ENCODE measurements at places on chromosomes 5 and 9. TPM values are rescaled to one million over a fixed set of nuclear protein-coding genes. Genes with fewer than 3 reads are reported as not detected.

DNA sequence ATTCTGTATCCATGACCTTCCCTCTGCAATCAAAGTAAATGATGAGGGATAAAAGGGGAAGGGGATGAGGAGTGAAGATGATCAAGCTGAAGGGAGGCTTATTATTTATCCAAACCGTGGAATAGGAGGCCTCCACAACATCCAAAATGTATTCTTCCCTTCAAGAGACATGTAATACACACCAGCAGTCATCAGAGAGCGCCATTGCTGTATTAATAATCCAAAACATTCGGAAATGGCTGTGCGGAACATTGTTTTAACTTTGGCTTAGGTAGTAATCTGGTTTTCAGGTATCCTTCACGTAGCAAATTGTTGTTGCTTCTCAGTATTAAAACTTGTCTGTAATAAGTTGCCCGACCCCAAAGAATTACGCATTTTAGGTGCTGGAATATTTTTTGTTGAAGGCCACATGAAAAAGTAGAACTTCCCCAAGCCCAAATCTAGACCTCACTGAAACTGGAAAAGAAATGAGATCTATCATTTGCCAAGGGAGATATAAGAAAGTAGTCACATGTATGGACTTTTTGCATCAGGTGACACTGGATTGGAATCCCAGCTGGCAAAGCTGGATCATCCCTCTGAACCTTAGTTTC is 2.6 kb upstream of the BOD1 start:
- DNase-seq, result peak; percentile 63

DNA sequence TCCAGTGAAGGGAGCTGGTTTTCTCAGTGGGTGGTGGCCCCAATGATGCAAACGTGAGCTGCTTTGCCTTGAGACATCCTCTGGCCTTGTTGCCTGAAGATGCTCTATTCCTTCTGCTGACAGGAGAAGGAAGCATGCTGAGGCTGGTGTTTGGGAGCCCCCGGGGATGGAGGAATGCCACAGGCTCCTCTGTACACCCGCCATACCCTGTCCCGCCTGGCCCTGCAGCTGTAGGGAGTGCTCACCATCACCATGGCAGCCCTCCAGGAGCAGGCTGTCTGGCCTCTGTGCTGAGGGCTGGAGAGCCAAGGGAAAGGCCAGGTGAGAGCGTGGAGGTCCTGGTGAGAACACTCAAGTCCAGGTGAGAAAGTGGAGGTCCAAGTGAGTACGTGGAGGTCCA is 134.4 kb downstream of the MRPL36 start:
- no peak for DNase-seq

Gene CCL27
- total RNA-seq, result not detected

GRCh38 chr5:172114875-172115422 is 73.1 kb downstream of the STK10 start:
- DNase-seq, result no peak

GRCh38 chr9:93315118-93315517 is 131.2 kb downstream of the WNK2 start:
- DNase-seq, result no peak

- peak; percentile 97 for DNase-seq
Observed at GRCh38 chr5:74040065-74040551, 414.1 kb downstream of the ARHGEF28 start.

GRCh38 chr5:81265101-81265500 is 32.0 kb downstream of the CKMT2 start:
- DNase-seq, result no peak

Gene HAND1
- 2.6 TPM for total RNA-seq

GRCh38 chr5:120817044-120817985 is 353.2 kb downstream of the PRR16 start:
- no peak for DNase-seq

DNA sequence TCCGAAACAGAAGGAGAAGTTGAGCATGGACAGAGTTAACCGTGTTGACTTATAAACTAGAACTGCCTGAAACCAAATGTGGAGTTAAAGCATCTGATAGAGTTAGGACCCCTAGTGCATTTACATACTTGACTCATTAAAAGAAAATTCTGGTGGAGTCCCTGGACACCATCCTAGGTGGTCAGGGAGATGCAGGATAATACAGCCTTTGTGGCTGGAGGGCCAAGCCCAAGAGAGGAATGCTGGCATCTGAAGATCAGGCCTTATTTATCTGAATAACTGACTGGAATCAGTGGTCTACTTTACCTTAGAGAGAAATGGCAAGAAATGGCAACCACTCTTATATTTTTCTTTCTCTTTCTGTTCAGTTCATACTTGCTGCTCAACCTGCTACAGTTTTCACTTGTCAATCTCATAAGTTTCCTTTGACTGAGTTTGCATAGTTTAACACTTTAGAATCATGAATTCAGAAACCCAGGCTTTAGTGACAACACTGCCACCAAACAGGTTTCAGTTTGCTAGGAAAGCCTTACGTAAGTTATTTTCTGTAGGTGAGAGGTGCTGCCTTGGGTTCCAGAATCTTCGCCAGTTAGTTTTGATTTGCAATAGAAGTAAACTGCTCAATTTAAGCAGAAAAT is 10.2 kb downstream of the CMYA5 start:
- no peak for DNase-seq

DNA sequence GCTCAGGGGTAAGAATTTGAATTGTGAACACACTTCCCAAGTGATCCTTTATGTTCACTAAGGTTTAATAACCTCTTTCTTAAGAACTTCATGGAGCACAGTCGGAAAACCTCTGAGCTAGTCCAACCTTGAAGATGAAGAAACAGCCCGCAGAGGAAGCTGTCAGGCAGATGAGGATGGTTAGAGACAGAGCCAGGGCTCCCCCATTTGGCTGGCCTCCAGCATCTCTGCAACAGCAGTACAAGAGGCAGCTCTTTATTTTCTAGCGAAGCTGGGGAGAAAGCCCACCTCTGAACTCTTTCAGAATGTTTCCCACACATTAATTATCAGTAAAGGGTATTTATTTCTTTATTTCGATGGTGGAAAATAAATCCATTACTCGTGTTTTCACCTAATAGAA is 350.8 kb downstream of the DMRT2 start:
- peak; percentile 25 for DNase-seq

Gene SAPCD2
- 2.6 TPM for total RNA-seq

- DNase-seq, result peak; percentile 57
Observed at GRCh38 chr9:75950998-75951397, 60.5 kb downstream of the PCSK5 start.

Gene CDH9
- 6.5 TPM for total RNA-seq

GRCh38 chr9:92097997-92098482 is 17.2 kb downstream of the SPTLC1 start:
- DNase-seq, result peak; percentile 84

DNA sequence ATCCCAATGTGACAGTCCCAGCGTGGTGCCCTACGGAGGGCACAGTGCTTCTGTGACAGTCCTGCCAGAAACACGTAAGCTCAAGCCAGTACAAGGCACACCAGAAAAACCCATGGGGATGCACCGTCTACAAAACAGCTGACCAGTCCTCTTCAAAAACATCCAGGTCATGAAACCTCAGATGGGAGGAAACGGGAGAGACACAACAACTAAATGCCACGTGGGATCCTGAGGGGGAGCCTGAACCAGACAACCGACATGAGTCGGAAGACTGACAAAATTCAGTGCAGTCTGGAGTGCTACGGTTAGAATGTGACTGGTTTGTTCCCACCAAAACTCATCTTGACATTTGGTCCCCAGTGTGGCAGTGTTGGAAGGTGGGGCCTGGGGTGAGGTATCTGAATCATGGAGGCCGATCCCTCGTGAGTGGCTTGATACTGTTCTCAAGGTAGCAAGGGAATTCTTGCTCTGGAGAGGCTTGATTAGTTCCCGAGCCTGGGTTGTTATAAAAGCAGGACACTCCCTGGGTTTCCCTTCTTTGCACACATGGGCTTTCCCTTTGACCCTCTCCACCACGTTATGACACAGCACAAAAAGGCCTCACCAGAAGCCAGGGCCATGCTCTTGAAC is 55.4 kb downstream of the ADAMTS2 start:
- no peak for DNase-seq

DNA sequence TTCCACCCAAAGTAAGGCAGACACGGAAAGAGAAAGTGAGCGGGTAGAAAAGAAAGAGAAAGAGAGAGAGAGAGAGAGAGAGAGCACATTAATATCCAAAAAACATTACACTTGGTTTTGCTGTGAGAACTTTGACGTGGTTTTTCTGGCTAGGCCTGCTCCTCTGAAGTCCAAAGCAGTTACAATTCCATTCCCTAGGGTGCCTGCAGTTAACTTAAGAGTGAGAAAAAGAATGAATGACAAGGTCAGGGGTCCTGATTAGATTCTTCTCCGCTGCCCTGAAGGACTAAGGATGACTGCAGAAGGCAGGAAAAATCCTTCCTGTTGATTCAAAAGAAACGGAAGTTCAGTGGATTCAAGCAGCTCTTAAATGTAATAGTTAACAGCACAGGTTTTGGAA is 589.8 kb downstream of the PRELID2 start:
- peak; percentile 39 for DNase-seq

DNA sequence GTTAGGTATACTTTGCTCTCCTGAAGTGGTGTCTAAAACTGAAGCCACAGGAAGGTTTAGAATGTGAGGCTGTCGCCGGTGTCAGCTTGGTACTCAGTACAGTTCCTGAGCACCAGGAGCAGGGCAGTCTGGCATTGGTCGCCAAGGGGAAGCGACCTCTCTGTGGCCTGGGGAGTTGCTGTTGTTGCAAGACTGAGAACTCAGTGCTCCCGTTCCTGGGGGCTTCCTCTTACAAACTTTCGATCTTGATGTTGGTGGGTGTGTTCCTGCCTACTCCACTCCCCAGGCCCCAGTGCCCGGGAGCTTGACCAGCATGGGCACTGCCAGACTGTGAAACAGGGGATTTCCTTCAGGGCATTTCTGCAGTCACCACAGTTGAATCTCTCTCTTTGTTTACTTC is 52.4 kb upstream of the PPARGC1B start:
- peak; percentile 31 for DNase-seq

GRCh38 chr9:86183229-86184137 is 76.0 kb downstream of the C9orf153 start:
- no peak for DNase-seq

- DNase-seq, result peak; percentile 33
Observed at GRCh38 chr5:91049800-91050199, 333.3 kb downstream of the ARRDC3 start.

Gene CMBL
- total RNA-seq, result 3.9 TPM
